Endothelial cell (in vitro differentiated cells): ENCODE measurements at places on chromosomes 11 and 22. TPM values are rescaled to one million over a fixed set of nuclear protein-coding genes. Genes with fewer than 3 reads are reported as not detected.

GRCh38 chr11:65975771-65976170 lies 14.2 kb downstream of the SART1 start:
- no peak for DNase-seq

DNA sequence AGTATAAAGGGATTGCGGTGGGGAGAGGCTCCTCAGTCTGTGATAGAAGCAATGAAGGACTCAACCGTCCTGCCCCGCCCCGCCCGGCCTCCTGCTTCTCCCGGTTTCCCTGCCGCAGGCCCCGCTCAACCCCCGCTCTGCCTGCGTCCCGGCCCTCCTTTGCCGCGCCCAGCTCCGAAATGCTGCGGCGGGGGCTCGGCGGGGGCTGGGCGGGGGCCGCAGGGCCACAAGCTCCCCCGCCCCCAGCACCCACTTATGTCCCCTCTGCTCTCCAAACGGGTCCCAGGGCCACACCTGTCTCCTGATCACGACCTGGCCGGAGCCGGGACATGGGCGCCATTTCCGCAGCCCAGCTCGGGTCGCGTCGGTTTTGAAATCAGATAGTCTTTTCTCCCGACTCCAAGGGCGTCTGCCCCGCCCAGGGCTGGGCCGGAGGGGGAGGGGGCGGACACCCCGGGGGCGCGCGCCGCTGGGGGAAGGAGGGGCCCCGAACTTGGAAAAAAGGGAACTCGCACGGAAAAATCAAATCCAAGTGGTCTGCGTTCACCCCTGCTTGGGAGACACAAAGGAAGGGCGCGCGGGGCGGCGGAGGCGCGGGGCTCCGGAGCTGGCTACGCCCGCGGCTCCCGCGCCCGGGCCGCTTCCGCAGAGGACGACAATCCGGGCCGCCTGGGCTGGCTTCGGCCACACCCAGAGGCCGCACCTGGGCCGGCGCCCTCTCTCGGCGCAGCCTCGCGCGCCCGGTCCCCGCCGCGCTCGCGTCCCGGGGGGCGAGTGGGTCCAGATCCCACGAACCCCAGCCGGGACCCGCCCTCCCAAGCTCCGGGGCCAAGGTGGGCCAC lies 70.6 kb upstream of the EP300 start:
- peak; percentile 58 for DNase-seq

TBX1 gene
- total RNA-seq: 0.56 TPM

FAM180B gene
- total RNA-seq: 0.31 TPM

DNA sequence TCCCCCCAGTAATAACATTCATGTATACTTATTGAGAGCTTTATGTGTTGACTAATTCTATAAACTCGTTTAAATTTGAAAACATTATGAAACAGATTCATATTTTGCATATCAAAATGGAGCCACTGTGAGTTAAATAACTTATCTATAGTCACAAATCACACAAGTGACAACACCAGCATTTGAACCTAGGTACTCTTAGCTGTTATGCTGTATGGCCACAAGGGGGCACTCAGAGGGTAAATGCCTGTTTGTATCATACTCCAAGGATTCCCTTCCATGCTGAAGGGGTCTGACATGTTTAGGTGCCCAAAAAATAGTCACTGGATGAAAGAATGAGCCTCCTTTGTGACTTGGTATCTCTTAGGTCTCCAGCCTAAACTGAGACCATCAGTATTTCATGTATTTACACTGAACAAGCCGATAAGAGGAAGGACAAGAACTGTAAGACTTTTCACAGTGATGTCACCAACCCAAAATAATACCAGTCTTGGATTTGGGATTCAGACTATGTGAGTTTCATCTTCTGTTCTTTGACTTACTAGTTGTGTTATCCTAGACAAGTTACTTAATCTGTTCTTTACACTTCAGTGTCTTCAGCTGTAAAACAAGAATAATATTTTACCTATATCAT lies 12.2 kb upstream of the OR52D1 start:
- peak; percentile 58 for DNase-seq

DNA sequence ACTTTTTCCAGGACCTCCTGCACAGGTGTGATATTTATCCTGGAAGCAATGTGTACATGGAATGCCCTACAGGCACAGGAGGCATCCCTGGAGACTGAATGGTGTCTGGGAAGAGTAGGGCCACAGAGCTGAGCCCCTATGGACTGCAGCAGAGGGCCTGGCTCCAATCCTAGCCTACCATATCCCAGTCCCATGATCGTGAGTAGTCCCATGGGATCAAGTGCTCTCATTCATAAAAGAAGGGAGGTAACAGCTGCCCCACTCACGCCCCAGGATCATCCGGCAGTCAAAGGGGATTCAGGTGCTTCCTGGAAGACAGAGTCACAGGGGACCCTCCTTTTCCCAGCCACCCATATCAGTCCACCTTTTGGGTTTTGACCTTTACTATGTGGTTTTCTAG lies 24.0 kb downstream of the ANKK1 start:
- DNase-seq: no peak

IFITM10 gene
- total RNA-seq: 0.64 TPM

DNA sequence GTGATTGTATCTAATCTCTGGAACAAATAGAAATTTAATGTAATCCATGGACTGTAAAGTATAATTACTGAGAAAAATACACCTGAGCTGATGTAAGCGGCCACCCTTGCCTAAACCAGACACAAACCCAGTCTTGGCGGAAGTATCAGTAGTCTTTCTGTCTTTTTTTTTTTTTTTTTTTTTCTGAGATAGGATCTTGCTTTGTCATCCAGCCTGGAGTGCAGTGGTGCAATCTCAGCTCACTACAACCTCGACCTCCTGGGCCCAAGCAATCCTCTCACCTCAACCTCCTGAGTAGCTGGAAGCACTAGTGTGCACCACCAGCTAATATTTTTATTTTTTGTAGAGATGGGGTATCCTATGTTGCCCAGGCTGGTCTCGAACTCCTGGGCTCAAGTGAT lies 5.5 kb upstream of the CXCR5 start:
- no peak for DNase-seq

DNA sequence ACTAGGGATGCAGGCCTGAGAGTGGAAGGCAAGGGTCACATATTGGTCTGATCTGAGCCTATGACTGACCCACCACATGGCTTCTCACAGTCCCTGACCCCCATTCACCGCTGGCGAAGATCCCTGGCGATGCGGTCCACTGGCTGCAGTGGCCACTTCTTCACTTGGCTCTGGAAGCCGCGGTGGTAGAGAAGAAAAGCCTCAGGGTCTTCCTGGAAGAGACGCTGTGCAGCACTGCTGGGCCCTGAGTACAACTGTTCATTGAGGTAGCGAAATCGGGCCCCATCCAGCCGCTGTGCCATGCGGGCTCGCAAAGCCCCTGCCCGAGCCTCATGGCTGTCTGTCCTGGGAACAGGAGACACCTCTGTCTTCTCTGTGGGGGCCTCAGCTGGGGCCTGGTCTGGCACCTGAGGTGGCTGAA lies 2.4 kb downstream of the RRP8 start:
- peak; percentile 2 for DNase-seq

OR4D9 gene
- total RNA-seq: not detected

CTSF gene
- 9.2 TPM for total RNA-seq

INPP5J gene
- total RNA-seq: 2.8 TPM

DNA sequence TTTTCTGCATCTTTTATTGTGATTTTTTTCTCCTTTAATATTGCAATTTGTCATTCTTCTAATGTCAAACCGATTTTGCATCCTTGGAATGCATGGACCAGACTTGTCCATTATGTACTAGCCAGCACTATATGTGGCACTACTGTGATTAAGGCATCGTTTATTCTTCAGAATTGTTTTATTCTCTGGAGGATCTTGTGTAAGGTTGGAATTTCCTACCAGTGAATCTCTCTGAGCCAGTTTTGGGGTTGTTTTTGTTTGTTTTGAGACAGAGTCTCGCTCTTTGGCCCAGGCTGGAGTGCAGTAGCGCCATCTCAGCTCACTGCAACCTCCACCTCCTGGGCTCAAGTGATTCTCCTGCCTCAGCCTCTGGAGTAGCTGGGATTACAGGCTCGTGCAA lies 58.5 kb downstream of the IGLL5 start:
- no peak for DNase-seq

GRCh38 chr11:130162733-130163132 lies 3.2 kb downstream of the ST14 start:
- DNase-seq: no peak

HPX gene
- 1.4 TPM for total RNA-seq

GNAZ gene
- 0.21 TPM for total RNA-seq

SLC22A12 gene
- not detected for total RNA-seq

TRIM48 gene
- not detected for total RNA-seq

DNA sequence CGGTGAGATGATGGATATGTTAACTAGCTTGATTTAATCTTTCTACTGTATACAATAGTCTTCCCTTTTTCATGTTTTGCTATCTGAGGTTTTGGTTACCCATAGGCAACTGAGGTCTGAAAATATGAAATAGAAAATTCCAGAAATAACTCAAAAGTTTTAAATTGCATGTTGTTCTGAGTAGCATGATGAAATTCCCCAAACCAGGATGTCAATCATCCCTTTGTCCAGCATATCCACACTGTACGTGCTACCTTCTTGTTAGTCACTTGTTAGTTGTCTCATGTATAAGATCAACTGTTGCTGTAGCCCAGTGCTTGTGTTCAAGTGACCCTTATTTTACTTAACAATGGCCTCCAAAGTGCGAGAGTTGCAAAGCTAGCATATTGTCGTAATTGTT lies 21.2 kb upstream of the OR10W1 start:
- no peak for DNase-seq

DNA sequence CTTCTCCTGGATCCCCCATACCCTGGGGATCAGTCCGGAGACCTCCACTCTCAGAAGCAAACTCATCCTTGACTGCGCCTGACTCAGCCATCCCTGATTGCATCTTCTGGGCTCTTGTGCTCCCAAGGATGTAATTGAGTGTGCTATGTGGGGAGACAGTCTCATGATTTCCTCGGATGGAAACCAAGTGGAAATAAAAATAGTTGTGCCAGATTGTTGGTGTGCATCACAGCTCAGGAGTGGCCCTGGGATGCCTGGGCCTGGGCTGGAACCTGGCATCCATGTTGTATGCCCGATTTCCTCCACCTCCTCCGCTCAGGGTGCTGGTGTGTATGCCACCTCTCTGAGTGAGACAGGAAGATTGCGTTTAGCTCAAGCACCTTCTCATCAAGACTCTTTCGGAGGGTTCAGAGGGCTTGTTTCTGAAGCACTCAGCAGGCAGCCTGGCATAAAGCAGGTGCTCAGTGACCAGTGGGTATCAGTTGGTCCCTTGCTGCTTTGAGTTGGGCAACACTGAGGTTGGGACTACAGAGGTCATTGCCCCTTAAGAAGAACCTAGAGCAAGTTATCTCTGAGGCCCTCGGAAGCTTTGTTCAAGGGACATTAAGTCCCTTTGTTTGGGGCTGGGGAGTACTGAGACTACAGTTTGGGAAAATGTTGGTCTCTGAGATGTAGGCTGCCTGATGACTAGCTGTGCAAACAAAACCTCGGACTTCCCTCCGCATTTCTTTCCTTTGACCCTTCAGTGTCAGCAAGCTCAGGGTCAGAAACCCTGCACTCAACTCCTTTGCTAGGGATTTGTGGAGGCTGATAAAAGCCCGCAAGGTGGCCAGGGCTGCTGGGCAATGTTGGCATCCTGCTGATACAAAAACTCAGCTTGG lies 24.8 kb upstream of the MICAL2 start:
- no peak for DNase-seq

ANO9 gene
- 0.41 TPM for total RNA-seq

DNA sequence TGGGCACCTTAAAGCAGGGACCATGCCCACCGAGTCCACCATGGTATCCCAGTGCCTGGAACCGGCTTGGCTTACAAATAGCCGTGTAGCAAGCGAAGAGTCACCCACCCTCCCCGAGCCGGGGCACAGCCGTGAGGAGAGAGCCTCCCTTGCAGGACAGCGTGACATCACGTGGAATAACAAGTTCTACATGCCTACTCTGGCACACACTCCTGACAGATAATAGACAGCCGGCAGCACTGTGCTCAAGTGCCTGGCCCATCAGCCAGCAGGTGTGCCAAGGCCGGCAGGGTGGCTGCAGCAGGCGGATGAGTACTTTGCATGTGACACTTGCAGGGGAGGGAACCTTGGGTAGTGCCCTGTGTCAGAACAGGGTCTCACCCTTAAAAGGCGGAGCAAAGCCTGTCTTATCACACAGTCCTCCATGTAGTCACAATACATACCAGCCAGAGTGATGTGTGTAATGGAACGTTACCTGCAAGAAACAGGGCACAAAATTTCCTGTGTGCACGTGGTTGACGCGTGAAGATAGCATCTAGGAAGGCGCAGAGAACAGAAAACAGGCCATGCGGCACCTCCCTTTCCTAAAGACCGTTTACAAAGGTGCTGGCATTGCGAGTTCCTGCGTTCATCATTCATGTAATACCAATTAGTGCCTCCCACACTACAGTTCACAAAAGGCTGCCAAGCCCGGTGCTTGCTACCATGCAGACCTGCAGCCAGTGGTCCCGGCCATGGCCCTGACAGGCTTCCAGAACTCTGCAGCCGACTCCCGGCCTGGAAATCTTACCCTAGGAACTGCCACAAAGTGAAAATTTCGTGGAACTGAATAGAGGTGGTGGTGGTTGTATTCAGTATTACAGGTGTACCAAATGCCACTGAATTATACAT lies 16.4 kb downstream of the TOM1 start:
- no peak for DNase-seq

OR56A1 gene
- total RNA-seq: 0.03 TPM

- DNase-seq: peak; percentile 36
Observed at GRCh38 chr22:20258584-20259326, 9.4 kb downstream of the RTN4R start.

DNA sequence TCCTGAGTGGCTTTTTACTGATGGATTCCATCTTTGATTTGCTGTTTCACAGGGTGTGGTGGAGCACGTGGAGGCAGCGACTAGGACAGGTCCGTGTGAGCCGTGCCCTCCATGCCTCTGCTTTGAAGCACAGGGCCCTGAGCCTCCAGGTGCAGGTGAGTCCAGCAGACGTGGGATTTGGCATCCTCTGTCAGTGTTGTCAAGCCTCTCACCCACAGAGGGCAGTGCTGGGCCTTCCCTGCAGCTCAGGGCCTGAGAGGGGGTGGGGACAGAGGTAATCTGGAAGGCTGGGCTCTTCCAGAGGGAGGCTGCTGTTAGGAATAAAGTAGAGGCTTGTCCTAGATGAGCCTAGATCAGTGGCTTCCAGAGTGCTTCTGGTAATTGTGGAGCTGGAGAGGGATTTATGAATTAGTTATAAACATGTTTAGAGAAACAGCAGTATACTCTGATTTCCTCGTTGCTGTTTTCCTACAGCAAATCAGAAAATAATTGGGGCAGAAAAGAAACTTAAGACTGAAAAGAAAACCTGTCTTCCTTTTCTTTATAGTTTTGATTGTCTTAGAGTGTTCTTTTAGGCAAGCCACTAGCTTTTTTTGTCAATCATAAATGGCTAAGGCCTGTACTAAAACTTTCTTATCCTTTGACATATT lies 65.0 kb downstream of the SFI1 start:
- DNase-seq: peak; percentile 82

DNA sequence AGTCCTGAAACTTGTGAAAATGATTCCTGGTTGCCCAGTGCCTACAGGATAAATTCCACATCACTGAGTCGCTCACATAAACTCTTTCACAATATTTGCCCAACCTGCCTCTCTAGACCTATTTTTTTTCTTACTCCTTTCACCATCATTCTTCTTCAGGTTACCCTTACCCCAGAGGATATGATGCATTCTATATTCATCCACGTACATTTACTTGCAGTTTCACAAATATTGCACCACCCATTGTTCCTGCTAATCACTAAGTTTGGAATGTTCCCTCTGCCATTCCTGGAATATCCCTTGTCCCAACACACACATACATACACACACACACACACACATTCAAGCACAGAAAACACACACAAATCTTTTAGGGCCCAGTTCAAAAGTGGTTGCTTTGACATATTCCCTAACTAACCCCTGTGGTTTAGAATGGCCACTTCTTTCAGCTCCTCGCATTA lies 379.5 kb downstream of the ETS1 start:
- no peak for DNase-seq

GRCh38 chr11:126341760-126342161 lies 13.7 kb upstream of the ST3GAL4 start:
- no peak for DNase-seq
